ENCODE measurements at places on chromosomes 3 and 15.

- DNase-seq, result no peak
Measured at GRCh38 chr15:39400821-39401550, 179.9 kb upstream of the THBS1 start.

- peak; percentile 9 for DNase-seq
Measured at GRCh38 chr3:124620600-124621063, 109.6 kb upstream of the UMPS start.

DNA sequence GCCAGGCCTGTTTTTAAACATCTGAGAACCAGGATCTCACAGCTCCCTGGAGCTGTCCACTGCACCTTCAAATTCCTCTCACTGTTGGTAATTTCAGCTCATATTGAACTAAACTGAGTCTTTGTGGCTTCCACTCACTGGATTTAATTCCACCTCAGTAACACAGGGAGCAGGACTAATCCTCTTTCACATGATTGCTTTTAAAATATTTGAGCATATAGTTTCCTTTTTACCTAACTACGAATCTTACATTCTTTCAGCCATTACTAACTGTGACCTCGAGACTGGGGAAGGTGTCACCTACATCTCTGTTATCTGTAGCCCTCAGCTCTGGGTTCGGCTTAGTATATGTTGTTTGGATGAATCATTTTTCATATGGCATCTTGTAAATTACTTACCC, 194.3 kb upstream of the C2CD4B start:
- DNase-seq, result no peak

GRCh38 chr15:77393471-77393840, 26.4 kb downstream of the PEAK1 start:
- DNase-seq, result no peak

DNA sequence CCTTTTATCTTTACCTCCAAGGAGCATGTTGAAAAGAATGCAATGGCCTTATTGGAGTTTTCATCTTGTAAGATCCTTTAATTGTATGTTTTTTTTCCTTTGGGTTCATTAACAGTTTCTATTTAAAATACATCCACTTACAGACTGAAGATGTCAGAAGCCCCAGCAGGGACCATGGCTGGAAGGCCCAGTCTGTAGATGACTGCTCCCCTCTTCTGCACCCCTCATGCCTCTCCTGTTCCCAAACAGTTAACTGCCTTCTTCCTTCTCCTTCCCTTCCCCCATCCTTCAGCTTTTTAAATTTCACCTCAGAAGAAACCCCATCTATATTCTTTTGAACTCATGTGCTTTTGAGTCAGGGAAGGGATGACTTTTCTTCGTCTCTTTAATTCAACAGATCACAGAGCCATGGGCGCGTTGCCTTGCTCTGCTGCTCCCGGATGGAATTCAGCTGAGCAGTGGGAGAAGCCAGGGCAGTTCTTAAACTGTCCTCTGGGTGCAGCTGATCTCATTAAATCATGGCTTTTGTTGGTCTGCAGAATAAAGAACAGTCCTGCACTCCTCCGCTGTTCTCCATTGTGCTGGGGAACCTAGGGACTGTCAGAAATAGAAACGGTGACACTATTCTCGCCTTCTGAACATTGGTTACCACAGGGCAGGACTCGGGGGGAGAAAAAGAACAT, 71.5 kb upstream of the EIF1B start:
- no peak for DNase-seq

DNA sequence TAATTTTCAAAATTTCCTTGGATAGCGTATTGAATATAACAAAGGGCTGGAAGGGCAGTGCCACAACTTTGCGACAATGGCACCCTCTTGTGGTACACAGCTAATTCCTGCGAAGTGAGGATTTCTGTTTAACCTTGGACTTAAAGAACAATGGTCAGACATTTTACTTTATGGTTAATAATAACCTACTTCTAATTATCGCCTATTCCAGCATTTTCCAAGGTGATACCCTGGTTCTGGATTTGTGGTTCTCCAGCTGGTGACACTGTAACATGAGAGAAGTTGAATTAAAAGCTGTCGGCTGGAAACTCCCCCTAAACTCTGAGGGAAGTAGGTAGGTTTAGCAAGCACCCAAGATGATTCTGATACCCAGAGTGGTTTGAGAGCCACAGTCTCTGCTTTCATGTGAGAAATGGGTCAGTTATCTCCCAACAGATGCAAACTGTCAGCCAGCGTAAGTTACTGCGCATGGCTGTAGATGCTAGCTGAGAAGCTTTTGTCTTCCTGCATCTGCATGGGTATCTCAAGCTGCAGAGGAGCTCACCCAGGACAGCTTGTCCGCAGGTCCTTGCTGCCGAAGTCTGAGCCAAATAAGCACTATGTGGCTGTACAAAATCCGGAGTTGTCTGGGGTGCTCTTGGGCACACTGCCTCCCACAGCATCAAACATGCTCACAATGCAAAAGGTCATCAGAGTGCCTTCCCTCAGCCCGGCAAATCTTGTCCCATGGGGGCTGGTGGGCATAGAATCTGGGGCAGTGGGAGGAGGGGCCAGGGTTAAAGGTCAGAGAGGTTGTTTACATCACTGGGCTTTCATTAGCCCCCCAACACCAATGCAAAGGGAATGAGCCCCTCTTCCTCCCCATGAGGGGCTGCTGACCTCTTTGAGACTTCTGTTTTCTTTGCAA, 6.6 kb upstream of the CHSY1 start:
- no peak for DNase-seq

GRCh38 chr3:125143982-125144652, 68.4 kb downstream of the SLC12A8 start:
- no peak for DNase-seq

- no peak for DNase-seq
Measured at GRCh38 chr15:66965201-66965900, 100.1 kb upstream of the SMAD3 start.

- DNase-seq, result no peak
Measured at GRCh38 chr3:153625506-153625905, 463.5 kb downstream of the RAP2B start.

GRCh38 chr3:65961733-65962132, 77.0 kb downstream of the MAGI1 start:
- no peak for DNase-seq

DNA sequence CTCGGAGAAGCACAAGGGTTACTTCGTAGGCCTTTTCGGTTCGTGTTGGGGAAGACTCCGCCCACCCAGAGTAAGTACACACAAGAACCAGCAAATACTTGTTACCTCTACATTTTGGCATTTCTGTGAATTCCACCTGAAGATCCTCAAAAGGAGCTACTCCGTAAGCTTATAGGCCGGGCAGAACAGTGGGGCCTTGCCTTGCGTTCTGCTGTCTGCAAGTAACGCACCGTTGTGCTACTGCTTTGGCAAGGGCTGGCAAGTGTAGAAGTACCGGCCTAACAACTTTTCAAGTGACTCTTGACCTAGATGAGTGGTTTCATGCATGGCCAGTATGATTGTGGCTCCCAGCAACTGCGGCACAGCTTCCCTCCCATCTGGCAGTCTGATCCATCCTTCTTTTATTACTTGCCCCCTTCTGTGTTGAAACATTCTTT, 6.4 kb upstream of the DNAAF4 start:
- no peak for DNase-seq

DNA sequence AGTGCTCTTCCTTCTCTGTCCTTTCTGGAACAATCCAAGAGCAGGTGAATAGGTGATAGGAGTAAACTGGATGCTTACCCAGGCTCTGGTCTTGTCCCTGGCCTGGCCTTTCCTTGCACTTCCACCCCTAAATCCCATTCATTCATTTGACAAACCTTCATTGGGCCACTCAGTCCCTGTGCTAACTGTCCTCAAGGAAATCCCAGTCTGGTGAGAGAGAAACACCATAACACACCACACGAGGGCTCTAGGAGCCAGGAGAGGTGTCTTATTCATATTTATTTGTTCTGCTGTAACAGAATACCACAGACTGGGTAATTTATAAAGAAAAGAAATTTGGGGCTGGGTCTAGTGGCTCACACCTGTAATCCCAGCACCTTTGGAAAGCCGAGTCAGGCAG, 22.8 kb downstream of the EFCC1 start:
- no peak for DNase-seq

GRCh38 chr15:78660584-78660983, 19.6 kb upstream of the CHRNB4 start:
- DNase-seq, result no peak

GRCh38 chr3:129794311-129795185, 99.0 kb downstream of the TMCC1 start:
- DNase-seq, result no peak

DNA sequence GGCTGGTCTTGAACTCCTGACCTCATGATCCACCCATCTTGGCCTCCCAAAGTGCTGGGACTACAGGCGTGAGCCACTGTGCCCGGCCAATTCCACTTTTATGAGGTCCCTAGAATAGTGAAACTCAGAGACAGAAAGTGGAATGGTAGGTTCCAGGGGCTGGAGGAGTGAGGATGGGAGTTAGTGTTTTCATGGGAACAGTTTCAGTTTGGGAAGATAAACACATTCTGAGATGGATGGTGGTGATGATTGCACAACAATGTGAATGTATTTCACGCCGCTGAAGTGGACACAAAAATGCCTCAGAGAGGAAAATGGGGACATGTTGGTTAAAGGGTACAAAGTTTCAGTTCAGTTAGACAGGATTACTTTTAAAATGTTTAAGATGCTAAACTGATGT, 22.5 kb upstream of the HDAC11 start:
- no peak for DNase-seq

- DNase-seq, result no peak
Measured at GRCh38 chr15:70876011-70876410, 16.2 kb downstream of the THAP10 start.

- DNase-seq, result no peak
Measured at GRCh38 chr3:26920646-26921478, 298.3 kb downstream of the LRRC3B start.

DNA sequence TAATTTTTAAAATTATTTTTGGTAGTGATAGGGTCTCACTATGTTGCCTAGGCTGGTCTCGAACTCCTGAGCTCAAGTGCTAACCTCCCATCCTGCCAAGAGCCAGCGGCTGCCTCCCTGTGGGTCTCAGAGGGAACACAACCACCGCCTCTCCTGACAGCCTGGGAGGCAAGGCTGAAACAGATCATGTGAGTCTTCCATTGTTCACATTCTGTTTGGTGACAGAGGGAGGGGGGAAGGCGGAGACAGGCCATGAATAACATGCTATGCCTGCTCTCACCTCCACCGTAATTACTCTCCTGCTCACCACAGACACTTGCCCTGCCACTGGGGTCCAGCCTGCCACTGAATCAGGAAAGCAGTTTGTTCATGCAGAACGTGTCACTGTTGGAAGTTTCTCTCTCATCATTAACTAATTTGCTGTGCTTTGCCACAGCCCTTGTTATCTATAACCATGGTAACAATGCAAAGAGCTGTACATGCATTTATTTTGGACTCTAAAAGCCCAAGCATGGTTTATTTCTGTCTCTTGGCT, 78.4 kb upstream of the RASGRF1 start:
- no peak for DNase-seq

- DNase-seq, result no peak
Measured at GRCh38 chr3:42314411-42314810, 48.4 kb upstream of the CCK start.

DNA sequence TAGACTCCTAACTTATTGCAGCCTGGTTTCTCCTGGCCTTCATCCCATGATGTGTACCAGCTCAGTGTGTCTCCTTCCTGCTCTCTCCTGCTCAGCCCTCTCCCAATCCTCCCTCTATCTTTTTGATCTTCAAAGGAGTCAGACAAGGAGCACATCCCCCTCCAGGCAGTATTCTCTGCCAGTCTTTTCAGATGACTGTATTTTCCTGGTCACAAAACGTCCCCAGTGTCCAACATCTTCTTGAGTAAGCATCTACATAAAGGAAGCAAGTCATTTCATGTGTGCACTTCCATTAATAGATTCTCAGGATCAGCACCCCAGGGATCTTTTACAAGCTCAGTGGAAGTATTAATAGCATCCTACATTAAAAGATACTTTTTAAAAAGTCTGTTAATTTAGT, 148.9 kb upstream of the THBS1 start:
- no peak for DNase-seq

DNA sequence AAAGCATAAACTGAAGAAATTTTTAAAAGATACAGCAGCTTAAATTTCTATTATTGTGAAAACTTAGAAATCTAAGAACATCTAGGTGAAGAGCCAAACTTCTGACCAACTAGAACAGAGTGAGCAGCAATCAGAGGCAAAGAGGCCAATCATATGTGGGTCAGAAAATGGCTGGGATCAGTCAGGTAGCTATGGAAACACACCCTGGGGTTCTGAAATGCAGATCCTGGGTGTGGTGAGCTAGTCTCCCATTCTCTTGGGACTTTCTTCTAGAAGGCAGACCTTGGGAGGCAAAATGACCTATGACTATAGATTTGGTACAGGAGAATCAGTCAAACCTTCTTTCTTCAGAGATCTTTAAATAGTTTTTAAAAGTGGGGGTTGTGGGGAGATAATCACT, 385.8 kb downstream of the TBC1D5 start:
- no peak for DNase-seq
